Heart left ventricle (tissue), 16 donors: ENCODE measurements at places on chromosomes 7 and 10. TPM values are rescaled to one million over a fixed set of nuclear protein-coding genes. Genes with fewer than 3 reads are reported as not detected.

GIMAP4 gene
- 31.5 TPM for total RNA-seq

SSMEM1 gene
- not detected for total RNA-seq

ENO4 gene
- total RNA-seq = 0.32 TPM

CYREN gene
- total RNA-seq = 18.4 TPM

- peak; percentile 66 for DNase-seq
Observed at GRCh38 chr7:5780801-5781496, 514 bp downstream of the RNF216 start.

DNA sequence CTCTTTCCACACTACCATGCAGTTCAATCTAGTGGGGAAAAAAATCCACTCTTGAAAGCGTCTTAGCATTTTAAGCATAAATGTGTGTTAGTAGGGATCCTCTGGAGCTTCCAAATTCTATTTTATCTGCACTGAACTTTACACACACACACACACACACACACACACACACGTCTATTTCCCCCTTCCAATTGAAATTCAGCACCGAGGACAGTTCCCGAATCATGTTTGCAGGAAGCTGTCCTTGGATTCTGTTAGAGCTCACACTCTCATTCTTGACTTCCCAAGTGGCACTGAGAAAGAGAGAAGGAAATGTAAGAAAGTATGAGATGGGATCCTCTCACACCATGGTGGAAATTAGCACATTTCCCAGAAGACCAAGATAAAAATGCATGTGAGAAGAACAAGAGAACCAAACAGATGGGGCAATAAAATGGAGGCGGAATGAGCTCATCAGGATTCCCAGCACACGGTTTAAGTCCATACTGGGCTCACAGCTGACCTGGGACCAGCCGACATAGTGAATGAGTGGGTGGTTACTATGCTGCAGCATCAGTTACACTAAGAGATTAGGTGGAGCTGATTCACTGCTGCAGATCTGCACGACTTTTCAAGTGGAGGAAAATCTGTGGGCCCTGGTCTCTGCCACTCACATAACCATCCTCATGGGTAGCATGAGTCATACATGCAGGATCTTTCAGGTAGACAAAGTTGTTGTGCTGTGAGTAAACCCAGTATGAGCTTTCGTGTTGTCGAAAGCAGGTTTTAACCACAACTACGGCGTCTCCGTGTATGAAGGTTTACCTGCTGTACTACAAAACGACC, 3.3 kb upstream of the NPTX2 start:
- DNase-seq = no peak

DNA sequence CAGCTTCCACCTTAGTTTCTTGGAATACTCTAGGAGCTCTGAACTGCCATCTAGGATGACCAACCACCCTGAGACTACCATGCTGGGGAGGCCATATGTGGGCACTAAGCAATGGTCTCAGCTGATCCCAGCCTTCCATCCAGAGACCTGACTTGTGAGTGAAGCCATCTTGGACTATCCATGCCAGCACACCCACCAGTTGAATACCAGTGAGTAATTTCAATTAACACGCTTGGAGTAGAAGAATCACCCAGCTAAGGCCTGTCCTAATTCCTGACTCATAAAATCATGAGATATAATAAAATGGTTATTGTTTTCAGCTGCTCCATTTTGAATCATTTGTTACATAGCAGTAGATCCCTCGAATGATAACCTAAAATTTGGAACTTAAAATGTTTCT, 5.2 kb upstream of the KIF5B start:
- no peak for DNase-seq

GRCh38 chr7:130369110-130369711, 11.1 kb upstream of the CPA1 start:
- no peak for DNase-seq

GRCh38 chr7:130090745-130091532, 20.6 kb downstream of the KLHDC10 start:
- no peak for DNase-seq

DNA sequence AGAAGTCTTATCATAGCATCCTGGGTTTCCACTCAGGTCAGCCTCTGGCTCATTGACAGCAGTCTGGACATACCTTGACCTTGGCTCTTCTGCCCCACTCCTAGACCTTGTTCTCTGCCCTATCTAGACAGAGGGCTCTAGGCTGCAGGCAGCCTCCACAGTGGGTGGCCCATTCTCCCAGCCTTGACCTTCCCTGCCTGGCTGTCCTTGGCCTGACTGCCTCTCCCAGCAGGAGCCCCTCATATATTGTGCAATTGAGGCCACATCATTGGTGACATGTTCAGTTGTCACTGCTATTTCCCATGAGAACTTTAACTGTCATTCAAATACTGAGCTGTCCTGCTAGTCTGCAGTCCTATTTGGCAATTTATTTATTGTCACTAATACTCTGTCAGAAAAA, 503.4 kb downstream of the PLXNA4 start:
- DNase-seq = no peak

GRCh38 chr7:1331561-1332467, 99.1 kb downstream of the UNCX start:
- DNase-seq = no peak
